Fibroblast of skin of left biceps (primary cell): ENCODE measurements at places on chromosomes 12 and 14.
A peak's percentile ranks its signal among the peaks of the same experiment; 100 is the strongest.

- no peak for DNase-seq
These were observed 59.7 kb downstream of the PLXNC1 start for GRCh38 chr12:94207849-94208621.

DNA sequence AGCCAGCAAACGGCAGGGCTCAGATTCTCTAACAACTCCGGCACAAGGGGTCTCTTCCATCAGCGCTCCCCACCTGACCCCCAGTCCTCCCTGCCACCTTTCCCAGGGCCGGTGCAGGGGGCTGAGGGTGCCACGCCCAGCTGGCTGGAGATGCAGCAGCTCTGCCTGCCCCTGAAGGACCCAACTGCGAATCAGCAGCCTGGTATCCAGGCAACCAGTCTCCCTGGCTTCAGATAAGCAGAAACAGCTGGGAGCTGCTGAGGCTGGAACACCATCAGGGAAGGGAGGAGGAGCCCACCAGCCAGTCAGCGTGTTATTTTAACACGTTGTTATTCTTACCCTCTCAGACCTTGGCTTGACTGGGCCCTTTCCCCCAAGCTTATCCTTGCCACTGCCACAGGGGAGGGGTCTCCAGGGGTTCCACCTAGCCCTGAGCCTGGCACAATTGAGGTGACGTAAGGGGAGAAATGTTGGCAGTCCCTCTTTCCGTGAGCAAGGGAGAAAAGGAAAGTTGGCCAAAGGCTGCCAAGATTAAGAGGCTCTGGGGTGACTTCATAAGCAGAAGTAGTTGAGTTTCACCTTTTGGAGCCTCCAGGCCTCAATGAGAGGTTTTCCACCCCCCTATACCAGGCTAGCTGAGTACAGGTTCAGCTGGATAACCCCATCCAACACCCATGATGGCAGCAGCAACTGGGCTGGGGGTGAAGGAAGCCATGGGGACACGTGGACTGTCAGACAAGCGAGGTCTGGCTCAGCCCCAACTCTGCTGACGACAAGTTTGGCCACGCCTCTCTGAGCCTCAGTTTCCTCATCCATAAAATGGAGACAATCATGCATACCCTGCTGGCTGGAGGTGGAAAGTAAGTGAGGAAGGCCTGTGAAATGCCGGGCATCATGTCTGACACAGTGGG lies 91.1 kb downstream of the IRF2BPL start:
- no peak for DNase-seq

GRCh38 chr14:21317398-21317797 lies 37.5 kb downstream of the RPGRIP1 start:
- DNase-seq, result no peak

GRCh38 chr14:85528897-85529631 lies 880 bp upstream of the FLRT2 start:
- no peak for DNase-seq

DNA sequence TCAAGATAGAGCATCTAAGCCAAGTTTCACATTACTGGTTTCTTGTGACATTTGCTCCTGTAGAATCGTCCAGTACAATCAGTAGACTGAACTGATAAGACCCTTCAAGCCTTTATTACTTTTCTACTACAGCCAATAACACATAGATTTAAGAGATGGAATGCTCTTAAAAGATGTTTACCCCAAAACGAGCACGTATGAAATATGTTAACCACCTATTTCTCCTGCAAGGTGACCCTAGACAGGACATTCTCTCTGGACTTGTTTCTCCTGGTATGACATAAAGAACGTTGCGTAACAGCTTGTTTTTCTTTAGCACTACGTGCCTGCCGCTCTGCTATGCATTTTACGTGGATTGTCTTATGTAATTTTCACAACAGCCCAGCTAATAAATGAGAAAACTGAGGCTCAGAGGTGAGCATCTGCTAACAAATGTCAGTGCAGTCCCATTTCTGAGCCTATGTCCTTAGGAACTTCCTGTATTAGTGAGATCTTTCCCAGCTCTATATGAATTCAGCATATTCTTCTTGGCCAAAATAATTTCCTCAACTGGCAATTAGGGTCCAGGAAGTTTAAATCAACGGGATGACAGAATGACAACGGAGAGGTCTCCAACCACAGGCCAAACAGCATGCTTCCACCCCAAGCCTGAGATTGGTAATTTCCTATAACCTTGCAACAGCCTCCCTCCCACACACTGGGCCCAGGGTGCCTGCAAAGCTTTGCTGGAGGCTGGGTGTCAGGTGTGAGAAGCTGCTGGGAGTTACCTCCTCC lies 3.7 kb downstream of the NFKBIA start:
- no peak for DNase-seq

DNA sequence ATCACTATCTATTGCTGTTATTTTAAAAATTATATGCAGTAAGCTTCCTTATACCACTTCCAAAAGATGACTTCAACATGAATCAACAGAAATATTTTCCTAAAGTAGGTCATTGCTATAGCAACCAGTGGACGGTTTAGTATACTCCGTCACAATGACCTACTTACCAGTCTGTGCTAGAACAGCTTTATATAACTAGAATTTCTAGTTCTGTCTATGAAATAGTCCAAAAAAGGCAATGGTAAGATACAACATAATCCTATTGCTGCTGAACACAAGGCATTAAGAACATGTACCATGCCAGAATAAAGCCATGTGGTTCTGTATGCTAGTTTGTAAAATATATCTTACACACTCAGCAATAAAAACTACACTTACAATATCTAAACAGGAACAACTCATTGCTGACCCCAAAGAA lies 40.7 kb upstream of the MTERF2 start:
- peak; percentile 86 for DNase-seq

- DNase-seq, result no peak
These were observed 774.9 kb upstream of the NOVA1 start for GRCh38 chr14:27372771-27373170.

GRCh38 chr12:118326991-118327390 lies 45.7 kb downstream of the TAOK3 start:
- DNase-seq, result peak; percentile 38

DNA sequence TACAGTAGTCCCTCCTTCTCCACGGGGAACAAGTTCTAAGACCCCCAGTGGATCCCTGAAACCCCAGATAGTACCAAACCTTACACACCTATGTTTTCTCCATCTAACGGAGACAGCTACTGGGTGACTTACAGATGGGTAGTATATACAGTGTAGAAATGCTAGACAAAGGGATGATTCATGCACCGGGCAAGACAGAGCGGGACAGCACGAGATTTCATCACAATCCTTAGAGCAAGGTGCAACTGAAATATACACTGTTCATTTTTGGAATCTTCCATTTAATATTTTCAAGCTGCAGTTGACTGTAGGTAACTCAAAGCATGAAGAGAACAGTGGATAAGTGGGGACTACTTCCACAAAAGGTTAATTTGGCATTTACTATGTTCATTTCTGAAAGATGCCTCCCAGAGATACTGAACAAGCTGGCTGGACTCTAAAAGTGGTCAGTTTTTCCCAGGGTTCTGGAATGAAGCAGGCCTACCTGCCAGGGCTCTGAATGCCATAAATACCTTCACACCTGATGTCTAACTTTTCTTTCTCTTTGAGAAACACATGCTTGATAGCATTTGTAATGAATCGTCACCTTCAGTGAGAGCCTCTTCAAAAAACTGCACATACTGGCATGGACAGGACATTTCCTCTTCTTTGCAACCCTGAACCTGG lies 127.7 kb upstream of the FOXN3 start:
- DNase-seq, result no peak

- DNase-seq, result no peak
These were observed 160.4 kb downstream of the TBX5 start for GRCh38 chr12:114245555-114245954.
